ENCODE measurements at places on chromosomes 2 and 18.

GRCh38 chr2:69505710-69506109 lies 68.5 kb upstream of the NFU1 start:
- no peak for DNase-seq

GRCh38 chr2:237026981-237027711 lies 58.5 kb upstream of the COPS8 start:
- DNase-seq, result peak; percentile 83

DNA sequence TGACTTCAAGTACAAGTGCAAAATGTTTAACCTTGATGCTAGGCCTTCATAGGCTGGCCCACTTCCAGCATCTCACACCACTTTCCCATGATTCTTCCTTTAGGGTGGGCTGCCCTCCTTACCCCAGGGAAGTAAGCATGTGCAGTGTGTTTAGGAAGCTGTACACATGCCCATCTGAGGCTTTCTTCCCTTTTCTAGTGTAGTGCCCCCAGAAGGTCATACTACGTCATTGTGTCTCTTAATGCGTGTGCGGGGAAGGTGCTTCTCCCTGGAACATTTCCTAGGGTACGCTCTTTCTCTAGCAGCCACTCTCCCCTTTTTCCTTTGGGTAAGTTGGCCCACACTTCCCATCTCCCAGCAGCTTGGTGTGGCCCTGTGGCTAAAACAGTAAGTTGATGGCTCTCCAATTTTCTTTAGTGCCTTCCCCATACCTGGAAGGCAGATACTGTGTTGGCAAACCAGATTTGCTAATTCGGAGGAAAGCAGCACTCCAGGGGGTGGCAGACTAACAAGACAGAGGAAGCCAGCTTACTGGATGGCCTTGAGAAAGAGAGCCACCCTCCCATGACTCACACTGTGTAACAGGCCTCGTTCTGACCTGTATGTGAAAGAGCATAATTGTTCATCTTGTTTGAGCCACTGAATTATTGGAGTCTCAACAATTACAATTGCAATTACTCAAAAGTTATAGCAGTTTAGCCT lies 1.1 kb upstream of the SULT6B1 start:
- peak; percentile 89 for DNase-seq

GRCh38 chr2:187446711-187447110 lies 1.3 kb downstream of the CALCRL start:
- DNase-seq, result no peak

GRCh38 chr2:105447476-105447875 lies 48.6 kb upstream of the FHL2 start:
- DNase-seq, result no peak

DNA sequence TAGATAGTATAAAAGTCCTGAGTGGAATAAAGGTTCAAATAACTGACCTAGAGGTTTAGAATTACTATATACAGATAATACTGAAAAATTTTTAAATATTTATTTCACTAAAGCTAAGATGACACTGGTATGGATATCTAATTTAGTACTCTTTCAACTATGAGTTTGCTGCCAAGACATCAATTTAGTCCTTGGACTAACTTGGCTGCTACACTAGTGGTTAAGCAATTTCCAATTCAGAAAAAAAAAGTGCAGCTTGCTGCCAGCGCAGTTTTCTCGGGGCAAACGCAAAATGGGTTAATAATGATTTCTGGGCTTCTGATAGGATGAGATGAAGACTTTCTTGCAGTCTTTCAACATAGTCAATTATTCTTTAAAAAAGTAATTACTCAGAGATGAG lies 10.8 kb downstream of the BUB1 start:
- no peak for DNase-seq

DNA sequence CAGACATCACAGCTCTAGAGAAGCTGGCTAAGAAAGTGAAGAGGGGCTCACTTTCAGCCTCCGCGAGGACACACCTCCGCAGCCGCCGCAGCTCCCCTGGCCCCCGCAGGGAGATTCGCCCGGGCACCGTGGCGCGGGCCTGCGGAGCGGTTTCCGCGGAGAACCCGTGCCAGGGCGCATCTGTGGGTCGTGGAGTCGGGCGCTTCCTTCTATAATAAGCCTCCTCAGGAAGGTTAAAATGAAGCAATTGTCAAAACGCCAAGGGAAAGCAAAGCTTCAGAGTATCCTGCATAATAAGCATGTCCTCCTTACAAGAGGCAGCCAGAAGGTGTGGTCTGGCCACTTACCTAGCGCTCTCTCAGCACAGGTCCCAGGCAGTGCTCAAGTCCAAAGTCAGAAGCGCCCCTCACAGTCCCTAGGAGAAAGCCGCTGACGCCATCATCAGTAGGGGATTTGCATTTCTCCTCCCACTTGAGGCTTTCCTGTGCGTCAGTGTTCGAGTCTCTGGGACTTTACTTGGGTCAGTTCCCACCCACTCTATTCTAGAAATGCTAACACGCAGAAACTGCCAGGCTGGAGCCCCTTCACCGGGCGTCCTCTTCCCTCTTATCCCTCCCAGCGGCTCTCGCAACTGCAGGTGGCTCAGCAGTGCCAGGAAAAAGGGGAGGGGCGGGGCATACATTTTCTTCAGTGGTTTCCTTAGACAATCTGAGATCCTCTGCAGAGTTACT lies at the start of gene STAT4:
STAT4 (minus strand) TSS at position 395 of the 731 bp plus-strand sequence. CDS start 2,791 bp downstream, outside the sequence.
- DNase-seq, result peak; percentile 87

DNA sequence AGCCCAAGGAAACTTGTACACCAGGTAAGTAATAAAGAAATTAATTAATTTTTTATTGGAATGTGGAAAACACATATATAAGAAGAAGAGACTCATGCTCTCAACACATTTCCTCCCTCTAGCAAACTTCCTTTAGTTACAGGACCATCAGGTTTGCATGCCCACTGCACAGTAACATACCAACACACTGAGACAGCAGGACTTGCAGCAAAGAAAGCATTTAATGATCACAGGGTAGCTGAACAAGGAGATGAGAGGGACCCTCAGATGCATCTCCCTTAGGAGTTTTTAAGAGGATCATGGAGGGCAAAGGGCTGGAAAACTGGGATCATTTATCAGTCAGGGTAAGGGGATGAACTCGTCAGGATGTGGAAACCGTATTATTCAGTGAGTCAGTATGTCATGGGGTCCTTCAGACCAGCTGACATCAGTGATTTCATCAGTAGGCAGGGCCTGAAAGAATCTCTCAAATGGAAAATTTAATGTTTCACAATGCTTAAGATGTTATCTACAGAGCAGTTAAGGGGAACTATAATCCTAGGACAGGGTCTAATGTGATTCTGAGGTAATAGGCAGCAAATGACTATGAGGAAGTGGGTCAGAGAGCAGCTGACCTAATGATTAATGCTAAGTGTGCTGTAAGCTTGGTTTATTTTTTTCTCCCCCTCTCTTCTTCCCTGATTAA lies 193.8 kb upstream of the RND3 start:
- no peak for DNase-seq

GRCh38 chr2:2904721-2905350 lies 472.8 kb downstream of the EIPR1 start:
- no peak for DNase-seq

- peak; percentile 32 for DNase-seq
Measured at GRCh38 chr2:221715523-221716247, 143.6 kb upstream of the EPHA4 start.

DNA sequence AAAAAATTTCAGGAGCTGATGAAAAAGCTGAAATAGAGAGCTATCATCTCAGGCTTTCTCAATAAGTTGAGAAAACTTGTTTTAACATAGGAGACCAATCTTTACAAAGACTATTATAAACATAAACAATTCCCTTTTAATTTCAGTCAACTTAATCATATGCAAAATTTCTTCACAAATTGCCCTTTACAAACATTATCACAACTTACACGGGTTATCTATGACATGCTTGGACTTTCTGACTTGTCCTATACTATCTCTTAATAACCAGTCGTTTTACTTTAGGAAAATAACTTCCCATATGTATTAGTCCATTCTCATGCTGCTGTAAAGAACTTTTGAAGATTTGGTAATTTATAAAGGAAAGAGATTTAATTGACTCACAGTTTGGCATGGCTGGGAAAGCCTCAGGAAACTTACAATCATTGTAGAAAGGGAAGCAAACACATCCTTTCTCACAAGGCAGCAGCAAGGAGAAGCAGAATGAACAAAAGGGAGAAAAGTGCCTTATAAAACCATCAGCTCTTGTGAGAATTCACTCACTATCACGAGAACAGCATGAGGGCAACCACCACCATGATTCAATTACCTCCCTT lies 1583.7 kb upstream of the CELF4 start:
- DNase-seq, result peak; percentile 66

DNA sequence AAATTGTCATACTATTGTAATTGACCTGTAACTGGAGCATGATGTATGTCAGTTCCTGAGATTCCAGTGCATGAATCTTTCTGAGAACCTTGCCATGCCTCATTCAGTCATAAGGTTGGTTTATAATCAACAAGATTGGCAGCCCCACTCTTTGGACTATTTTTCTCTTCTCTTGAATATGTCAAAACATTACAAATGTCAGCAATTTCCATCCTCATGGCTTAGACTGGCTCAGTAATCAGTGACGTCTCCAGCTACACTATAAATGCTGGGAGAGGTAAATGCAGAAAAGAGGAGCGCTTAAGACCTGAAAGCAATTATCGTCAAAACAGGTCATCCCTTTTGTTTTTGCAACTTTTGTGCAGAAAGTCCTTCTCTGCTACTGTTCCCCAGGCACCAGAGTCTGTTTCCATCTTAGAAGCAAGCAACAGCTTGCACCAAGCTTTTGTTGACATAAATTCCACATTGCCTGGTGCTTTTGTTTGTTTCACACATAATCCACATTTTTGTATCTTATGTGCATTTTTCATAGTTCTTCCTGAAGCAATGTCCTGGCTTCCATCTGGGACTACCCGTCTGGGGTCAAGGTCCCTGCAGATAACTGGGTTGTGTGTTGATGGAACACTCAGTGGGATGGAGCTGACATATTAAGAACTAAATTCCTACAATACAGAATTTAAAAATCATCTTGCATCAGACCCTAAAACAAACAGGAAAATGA lies 149.8 kb downstream of the OSR1 start:
- DNase-seq, result no peak

- peak; percentile 77 for DNase-seq
Measured at GRCh38 chr2:28821295-28821958, 10.8 kb downstream of the SPDYA start.

- DNase-seq, result peak; percentile 68
Measured at GRCh38 chr2:218961651-218962570, 2.4 kb downstream of the CDK5R2 start.

GRCh38 chr2:203631068-203631757 lies 75.2 kb upstream of the CD28 start:
- DNase-seq, result no peak

GRCh38 chr2:120861576-120862191 lies 126.0 kb downstream of the GLI2 start:
- DNase-seq, result no peak

GRCh38 chr2:171124541-171124940 lies 36.2 kb downstream of the TLK1 start:
- DNase-seq, result no peak

DNA sequence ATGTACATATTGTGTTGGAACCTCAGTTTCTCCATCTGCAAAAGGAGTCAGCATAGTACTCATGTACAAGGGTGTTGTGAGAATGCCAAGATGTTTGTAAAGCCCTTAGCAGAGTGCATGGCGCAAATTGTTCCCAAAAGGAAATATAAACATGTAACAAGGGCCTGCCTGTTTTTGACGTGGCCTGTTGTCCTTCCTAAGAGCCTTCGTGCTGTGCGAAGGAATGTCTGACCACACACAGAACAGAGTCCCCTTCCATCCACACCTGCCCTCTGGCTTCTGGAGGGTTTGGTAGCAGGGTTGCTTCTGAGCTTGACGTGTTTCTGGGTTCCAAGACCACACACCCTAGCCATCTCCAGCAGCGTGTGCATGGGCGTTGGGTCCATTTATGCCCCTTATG lies 34.9 kb downstream of the CABLES1 start:
- DNase-seq, result no peak

DNA sequence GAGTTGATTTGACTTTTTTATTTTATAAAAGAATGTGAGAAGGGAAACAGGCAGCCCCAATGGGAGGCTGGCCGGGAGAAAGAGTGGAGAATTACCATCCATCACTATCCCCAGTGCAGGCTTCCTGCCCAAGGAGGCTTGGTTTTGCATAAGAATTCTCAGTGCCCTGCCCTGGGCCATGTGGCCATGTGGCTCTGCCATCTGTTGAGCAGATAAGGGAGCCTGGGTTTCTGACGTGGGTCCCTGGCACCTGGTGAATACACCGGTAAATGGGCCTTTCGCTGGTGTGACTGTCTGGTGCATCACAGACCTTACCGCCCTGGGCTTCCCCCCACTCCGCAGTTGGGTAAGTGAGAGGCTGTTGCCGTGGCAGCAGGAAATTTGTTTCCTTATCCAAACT lies 54.5 kb upstream of the TMEM163 start:
- DNase-seq, result peak; percentile 56

DNA sequence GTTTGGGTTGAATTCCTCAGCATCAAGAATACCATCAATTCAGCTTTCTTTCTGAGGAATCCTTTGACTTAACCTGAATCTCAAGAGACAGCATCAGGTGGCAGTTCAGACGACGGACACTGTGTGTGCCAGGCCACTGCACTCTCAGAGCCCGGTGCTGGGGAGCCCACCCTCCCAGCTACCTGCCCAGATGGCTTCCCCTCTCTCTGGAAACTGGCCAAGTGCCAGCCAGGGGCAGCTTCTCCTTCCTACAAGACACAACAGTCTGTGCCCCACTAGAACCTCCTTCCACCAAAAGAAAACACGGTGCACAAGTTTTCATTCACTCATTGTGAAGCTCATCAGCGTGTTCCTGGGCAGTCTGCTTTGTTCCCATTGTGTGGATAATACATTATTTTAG lies 28.5 kb downstream of the MAL start:
- DNase-seq, result no peak

- no peak for DNase-seq
Measured at GRCh38 chr2:169077674-169078240, 8.4 kb downstream of the DHRS9 start.

- no peak for DNase-seq
Measured at GRCh38 chr2:67524777-67525176, 127.6 kb downstream of the ETAA1 start.

- DNase-seq, result no peak
Measured at GRCh38 chr2:44120428-44120827, 48.2 kb upstream of the PPM1B start.

- DNase-seq, result no peak
Measured at GRCh38 chr2:28086611-28087010, 196.1 kb downstream of the BABAM2 start.

DNA sequence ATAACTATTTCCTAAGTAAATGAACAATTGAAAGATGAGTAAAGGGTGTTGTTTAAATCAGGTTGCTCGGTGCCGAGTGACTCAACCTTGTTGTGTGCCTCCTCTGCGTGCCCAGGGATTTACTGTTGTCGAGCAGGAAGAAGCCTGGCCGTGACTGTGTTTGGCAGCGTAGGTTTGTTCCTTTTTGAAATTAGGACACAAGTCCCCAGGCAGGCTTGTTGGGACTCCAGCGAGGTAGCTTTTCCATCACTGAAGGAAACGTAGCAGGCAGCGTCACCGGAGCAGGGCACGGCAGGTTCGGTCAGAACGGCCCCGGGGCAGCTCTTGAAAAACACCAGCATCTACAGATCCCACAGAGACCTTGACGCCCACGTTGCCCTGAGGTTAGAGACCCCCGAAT lies 48.6 kb downstream of the TMEM18 start:
- no peak for DNase-seq

- no peak for DNase-seq
Measured at GRCh38 chr2:21633911-21634310, 510.1 kb downstream of the TDRD15 start.

All from GM23338 (cell line).